CD4-positive, alpha-beta T cell (primary cell): ENCODE measurements at places on chromosomes 7 and 10.

DNA sequence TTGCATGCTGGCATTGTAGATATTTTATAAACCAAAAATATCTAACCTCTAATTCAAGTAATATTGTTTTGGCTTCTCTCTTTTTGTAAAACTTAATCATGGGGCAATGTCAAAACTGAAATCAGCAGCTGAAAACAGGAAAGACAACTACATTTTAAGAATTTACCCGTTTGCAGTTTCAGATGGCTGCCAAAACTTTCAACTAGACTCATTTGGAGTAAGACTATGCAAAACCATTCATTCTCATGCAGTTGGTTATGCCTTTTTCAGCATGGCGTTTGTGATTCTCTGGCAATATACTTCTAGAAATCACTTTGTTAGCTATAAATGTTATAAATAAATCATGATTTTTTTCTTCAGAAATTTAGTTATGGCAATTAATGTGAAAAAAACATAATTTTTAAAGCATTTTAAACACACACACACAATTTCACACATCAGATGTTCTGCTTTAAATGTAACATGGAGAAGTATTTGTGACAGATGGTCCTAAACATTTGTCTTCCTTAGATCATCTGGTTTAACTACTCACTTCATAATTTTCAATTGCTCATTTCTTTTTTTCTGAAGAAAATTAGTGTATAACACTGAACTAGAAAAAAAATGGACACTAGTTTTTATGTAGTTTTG is 116.4 kb downstream of the ITGB8 start:
- H3K36me3 ChIP-seq = no peaks in the 10 kb centered on the region
- DNase-seq = no peak
- no peak overlapping the region for H3K27ac ChIP-seq
- no peaks in the 10 kb centered on the region for H3K4me1 ChIP-seq
- no peaks in the 10 kb centered on the region for H3K27me3 ChIP-seq

DNA sequence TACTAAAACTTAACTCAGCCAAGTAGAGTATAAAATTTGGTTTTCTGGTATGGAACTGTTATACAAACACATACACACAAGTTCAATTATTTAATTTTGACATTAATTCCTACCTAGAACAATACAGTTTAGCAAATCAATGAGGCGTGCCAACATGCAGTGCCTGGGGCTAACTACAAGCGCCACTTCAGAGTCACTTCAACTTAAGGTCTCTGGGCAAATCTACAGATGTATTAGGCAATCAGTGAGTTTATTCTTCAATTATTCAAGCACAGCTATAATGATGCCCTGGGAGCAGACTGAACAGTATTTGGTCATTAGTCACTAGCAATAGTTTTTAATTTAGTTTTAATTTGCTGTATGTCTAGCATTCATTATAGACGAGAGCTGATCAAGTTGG is 51.6 kb downstream of the HIBADH start:
- DNase-seq = no peak
- no peak overlapping the region for H3K4me3 ChIP-seq
- H3K27ac ChIP-seq = no peak overlapping the region
- H3K36me3 ChIP-seq = no peaks in the 10 kb centered on the region
- no peaks in the 10 kb centered on the region for H3K27me3 ChIP-seq
- no peaks in the 10 kb centered on the region for H3K4me1 ChIP-seq

DNA sequence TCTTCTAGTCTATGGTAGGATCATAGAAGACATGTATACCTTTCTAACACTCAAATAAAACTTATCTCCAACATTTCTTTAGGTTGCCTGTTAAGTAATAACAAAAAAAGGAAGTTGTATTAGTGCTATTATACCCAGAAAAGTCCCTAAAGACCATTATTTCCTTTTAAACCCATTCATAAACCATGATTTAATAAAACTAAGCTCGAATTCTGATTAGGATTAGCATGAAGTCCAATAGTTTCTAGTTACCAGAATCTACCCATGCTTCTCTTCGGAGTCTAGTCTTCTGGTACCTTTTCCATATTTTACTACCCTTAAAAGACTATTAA is 62.7 kb downstream of the USP6NL start:
- DNase-seq = no peak
- no peaks in the 10 kb centered on the region for H3K4me1 ChIP-seq
- no peaks in the 10 kb centered on the region for H3K27me3 ChIP-seq
- H3K36me3 ChIP-seq = no peaks in the 10 kb centered on the region
- no peak overlapping the region for H3K27ac ChIP-seq

DNA sequence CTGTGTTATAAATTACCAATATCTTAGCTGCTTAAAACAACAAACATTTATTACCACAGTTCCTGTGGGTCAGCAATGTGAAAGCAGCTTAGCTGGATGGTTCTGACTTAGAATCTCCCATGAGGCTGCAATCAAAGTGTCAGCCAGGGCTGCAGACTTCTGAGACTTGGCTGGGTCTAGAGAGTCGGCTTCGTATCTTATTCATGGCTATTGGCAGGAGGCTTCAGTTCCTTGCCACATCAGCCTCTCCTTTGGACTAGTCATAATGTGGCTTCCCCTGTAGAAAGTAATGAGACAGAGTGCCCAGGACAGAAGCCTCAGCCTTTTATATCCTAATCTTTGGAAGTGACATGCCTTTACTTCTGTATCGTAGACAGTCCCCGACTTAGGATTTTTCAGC is 27.3 kb downstream of the RALA start:
- H3K36me3 ChIP-seq = no peaks in the 10 kb centered on the region
- H3K4me1 ChIP-seq = no peaks in the 10 kb centered on the region
- H3K27ac ChIP-seq = no peak overlapping the region
- no peaks in the 10 kb centered on the region for H3K27me3 ChIP-seq

GRCh38 chr7:97269741-97270140 is 152.2 kb downstream of the SDHAF3 start:
- H3K27ac ChIP-seq = no peak overlapping the region
- no peaks in the 10 kb centered on the region for H3K36me3 ChIP-seq
- DNase-seq = no peak
- H3K27me3 ChIP-seq = no peaks in the 10 kb centered on the region
